ENCODE measurements at places on chromosomes 3 and 15. TPM values are rescaled to one million over a fixed set of nuclear protein-coding genes. Genes with fewer than 3 reads are reported as not detected.

DNA sequence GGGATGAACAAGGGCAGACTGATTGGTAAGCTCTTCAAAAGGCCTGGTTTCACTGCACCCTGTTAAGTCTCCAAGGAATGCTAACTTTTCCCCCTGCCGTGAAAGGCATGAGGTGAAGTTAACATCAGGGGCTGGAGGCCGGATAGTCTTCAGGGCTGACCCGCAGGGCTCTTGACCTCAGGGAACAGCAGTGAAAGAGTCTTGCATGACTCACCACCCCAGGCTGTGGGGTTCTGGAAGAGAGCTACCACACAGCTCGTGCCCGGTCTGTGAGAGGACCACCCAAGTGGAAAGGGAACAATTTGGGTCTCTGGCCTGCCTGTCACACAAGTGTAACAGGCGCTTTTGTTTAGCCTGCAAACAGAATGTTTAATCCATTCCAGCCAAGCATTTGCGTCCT lies 504.9 kb downstream of the EDEM1 start:
- DNase-seq, result peak; percentile 90

GRCh38 chr15:45653702-45654424 lies 19.0 kb downstream of the SQOR start:
- DNase-seq, result no peak

Gene RGMA
- total RNA-seq, result 3.6 TPM

DNA sequence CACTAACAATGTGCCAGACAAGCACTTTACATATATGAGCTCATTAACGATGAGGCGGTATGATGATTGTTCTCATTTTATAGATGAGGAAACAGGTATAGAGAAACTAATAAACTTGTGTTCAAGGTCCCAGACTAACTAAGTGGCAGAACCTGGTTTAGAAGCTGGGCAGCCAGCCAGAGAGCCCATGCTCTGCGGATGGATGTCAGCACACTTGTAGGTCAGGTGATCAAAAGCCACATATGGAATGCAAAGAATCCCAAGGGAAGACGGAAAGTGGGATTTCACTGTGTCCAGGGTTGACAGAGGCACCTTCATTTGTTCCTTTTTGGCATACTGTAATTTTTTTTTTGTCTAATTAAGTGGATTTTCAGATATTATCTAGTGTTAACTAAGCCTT lies 103.7 kb downstream of the EFL1 start:
- no peak for DNase-seq

Gene ZMAT3
- total RNA-seq, result 8.4 TPM

DNA sequence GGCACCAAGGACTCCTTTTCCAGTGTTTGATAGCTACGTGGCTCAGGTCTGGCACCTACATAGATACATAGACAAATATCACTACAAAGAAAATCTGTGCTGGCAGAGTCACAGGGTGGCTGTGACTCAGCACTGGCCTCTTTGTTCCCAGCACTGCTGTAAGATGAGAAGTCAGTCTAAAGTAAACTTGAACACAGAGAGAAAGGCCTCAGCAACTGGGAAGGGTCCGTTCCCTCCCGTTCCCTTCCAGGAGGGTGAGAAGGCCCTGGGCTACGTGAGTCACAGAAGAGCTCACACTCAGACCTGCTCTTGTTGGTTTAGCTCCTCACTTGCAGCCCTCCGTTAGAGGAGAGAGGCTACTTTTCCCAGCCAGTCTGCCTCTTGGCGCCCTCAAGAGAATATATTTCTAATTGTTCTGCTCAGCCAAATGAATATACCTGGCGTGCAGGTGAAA lies 23.1 kb downstream of the ANXA2 start:
- peak; percentile 98 for DNase-seq

DNA sequence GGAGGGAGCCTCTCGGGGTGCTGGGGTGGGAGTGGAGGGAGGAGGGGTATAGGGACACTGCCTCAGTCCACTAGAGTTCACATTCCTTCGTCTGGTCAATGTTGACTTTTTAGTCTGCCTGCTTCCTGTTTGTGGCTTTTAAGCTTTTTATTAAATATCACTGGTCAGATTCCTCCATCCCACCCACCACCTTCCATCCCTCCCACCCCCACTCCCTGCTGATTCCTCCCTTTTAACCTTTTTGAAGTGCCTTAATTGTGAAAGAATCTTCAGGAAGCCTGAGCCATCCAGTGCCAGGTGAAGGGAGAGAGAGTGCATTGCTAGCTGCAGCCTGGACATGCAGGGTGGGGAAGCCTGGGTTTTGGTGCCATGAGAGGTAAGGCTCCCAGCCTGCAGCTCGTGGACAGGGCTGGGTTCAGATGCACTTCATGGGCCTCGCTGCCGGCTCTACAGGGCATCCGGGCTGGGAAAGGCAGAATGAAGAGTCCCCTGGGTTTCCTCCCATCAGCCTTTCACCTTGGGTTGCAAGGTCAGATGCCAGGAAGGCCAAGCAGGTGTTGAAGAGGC lies 105.9 kb downstream of the DNAJB8 start:
- DNase-seq, result no peak

- DNase-seq, result no peak
Measured at GRCh38 chr3:69254351-69254750, 131.5 kb downstream of the FRMD4B start.

Gene EXD1
- not detected for total RNA-seq

Gene KBTBD12
- total RNA-seq, result not detected

GRCh38 chr3:146476094-146476740 lies 6.9 kb upstream of the PLSCR2 start:
- no peak for DNase-seq

DNA sequence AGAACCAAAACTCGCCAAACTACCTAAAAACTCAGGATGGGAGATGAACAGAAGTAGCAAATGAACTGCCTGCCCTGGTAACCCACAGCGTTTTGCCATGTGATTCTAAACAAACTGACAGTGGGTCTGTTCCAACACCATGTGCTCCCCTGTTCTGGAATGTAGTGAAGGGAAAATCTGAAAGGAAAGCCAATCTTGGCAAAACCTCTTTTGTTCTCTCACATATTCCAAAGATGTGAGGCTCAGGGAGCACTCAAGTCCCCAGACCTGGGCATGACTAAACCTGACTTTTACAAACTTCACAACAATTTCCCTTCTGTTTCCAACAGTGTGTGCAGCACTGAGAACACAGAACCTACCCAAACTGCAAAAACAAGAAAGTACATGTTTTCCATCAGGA lies 116.1 kb downstream of the IMPG2 start:
- DNase-seq, result no peak

Gene ITIH3
- total RNA-seq, result 8.9 TPM

Gene NR2E3
- total RNA-seq, result not detected

GRCh38 chr3:179663093-179663492 lies 10.3 kb downstream of the USP13 start:
- DNase-seq, result no peak

Gene GP9
- total RNA-seq, result not detected

GRCh38 chr3:13479332-13479581 lies 849 bp upstream of the HDAC11 start:
- no peak for DNase-seq

Gene VIPR1
- total RNA-seq, result not detected

DNA sequence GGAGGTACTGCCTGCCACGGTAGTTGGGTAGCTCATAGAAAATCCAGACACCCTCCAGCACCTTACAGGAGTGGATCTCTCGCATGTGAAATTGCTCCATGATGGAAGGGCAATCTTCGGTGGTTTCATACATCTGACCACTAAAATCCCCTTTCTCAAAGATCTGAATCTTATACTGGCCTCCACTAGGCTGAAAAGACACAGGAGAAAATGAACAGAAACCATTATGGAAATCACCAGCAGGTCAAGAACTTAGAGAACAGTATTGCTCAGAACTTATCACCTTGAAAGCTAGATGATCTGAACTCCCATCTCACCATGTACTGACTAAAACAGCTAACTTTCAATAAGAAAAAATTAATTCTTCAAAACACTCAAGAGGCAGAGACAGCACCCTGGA lies 5.4 kb downstream of the CRYGS start:
- DNase-seq, result no peak

- DNase-seq, result no peak
Measured at GRCh38 chr3:194376241-194376560, 6.7 kb upstream of the LRRC15 start.

- no peak for DNase-seq
Measured at GRCh38 chr3:150308037-150308319, 100.1 kb upstream of the TSC22D2 start.

DNA sequence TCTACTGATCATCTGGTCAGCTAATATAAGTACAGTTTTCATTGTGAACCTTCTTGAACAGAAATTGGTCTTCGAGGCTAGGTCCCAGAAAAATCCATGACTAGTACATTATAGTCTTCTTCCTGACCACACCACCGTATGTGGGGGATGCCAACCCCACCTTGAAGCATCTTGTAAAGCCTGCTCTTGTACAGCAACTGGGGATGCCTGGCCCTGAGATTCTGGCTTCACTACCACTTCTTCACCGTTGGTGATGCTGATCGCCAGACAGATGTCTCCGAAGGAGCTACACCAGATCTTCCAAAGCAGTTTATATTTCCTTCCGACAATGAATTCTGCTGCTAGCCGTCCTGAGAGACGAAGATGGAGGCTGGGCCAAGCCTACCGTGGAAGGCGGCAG lies 238.3 kb downstream of the CDIN1 start:
- DNase-seq, result no peak

GRCh38 chr15:98930576-98930975 lies 77.0 kb downstream of the PGPEP1L start:
- no peak for DNase-seq

Gene GABRG3
- total RNA-seq, result not detected

DNA sequence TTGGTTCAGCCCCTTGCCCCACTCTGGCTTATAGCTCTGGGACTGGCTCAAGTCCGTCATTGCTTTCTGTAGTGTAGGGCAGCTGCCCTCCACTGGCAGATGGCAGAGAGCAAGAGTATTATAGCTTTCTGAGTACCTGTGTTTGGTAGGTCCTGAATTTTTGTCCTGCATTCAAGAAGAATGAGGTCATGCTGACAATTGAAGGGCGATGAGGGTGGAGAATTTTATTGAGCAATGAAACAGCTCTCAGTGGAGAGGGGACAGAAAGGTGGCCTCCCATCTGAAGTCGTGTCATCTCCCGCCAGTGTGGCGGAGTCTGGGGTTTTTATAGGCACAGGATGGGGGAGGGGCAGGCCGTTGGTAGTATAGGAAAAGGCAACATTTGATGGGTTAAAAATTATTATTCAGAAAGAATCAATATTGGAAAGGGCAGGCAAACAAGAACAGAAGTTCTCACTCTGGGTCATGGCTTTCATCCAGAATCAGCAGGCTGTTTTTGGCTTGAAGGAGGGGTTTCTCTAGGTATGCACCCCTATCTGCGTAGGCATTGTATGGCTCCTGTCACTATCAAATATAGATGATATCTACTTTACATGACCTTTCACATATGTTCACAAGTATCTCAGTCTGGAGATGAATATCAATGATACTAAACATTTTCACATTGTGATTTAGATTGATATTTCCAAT lies 1239.7 kb upstream of the ALCAM start:
- no peak for DNase-seq

GRCh38 chr3:190048932-190049441 lies 71.7 kb downstream of the P3H2 start:
- peak; percentile 60 for DNase-seq

Gene MON1A
- 7.6 TPM for total RNA-seq

GRCh38 chr3:23304424-23304823 lies 101.3 kb downstream of the UBE2E2 start:
- no peak for DNase-seq

- DNase-seq, result no peak
Measured at GRCh38 chr3:125715651-125716050, 120.4 kb upstream of the OSBPL11 start.
